ENCODE measurements at places on chromosomes 5 and 9. TPM values are rescaled to one million over a fixed set of nuclear protein-coding genes. Genes with fewer than 3 reads are reported as not detected.

GRCh38 chr5:145951071-145951470, 14.7 kb downstream of the SH3RF2 start:
- no peak for DNase-seq

GRCh38 chr5:173710528-173710927, 94.1 kb upstream of the BOD1 start:
- no peak for DNase-seq

DNA sequence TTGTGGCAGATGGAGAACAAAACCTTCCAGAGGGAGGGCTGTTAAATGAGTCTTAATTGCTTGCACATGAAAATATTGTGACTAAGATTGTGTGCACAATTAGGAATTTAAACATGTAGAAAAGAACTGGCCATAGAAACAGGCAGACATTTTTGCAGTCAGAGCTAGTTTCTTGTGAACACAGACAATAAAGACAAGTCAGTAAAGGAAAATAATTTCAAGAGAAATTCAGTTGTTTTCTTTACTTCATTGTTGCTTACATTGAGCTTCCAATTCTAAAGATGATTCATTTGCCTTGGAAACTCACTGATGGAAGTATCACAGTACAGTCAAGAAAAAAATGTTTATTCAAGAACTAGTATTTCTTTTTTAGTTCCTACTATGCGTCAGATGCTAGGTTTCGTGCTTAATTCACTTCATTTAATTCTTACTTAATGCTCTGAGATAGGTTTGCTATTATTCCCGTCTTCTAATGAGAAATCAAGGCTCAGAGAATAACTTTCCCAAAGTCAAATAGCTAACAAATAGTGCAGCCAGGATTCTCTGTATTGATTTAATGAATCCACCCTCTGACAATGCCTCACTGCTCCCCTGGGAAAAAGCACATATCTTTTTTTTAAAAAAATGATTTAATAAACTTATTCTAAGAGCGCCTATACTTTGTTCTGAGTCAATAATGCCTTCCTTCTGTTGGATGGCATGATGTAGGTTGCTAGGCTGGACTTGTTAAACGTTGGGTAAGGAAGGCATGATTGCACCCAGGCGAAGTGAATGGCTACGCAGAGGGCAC, 581.4 kb downstream of the RAB3C start:
- peak; percentile 48 for DNase-seq

DNA sequence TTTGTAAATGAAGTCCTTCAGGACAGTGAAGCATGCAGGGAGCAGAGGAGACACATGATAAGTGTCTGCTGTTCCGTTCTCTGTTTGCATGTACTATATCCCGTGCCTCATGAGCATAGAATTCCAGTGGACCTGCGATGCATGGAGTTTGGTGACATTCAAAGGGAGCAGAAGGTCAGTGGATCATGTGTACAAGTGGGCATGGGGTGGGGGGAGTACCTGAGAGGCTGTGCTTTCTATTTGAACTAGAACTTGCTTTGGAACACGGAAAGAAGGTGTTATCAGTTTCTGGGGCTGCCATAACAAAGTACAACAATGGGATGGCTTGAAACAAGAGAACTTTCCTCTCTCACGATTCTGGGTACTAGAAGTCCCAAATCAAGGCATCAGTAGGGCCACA, 5.1 kb upstream of the CCNJL start:
- no peak for DNase-seq

DNA sequence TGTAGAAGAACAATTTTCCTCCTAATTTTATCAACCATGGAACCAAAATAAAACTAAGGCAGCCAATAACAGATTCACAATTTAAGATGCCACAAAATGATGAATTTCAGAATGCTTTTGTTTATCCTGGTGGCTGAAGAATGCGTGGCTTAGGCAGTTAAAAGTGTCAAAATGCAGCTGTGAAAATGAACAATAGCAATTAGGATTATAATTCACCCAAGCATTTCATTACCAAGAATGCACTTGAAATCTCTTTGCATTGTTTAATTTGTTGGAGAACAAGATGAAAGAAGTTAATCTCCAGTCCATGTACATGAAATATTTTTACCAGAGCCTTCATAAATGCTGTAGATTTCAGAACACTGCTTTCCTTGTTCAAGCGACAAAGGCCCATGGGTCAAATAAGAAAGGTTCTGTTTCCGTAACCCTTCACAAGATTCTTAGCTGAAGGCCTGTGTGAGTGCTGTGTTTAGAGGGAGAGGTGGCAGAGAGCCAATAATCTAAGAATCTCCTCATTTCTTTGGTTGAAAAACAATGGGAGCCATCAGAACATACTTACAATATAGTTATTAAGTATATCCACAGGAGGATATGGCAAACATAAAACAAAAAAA, 39.3 kb downstream of the CLINT1 start:
- peak; percentile 64 for DNase-seq

DNA sequence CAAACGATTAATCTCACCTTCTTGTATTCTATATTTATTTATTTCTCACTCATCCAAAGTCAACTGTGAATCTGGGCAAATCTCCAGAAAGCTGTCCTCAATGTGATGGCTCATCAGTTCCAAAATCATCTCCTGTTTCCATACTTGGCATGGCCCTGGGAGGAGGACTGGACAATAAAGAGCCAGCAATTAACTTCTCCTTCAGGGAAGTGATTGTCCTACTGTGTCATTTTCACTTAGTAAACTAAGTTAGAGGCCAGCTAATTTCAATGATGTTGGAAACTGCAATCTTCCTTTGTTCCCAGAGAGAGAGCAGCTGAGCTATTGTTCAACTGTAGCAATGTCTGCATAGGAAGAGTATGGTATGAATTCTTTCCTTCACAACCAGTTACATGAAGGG, 17.5 kb downstream of the CDH12 start:
- no peak for DNase-seq

DNA sequence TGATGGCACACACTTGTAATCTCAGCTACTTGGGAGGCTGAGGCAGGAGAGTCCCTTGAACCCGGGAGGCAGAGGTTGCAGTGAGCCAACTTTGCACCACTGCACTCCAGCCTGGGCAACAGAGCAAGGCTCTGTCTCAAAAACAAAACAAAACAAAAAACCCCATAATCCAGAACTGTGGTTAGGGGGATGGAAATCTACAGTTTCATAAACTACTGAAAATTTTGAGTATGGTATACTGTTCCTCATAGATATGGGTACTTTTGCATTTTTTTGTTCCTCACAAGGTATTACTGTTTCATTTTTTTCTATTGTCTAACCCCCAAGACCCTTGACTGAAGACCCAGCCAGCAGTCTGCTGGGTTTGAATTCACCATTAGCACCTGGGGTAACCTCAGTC, 52.2 kb upstream of the MAP3K1 start:
- no peak for DNase-seq

DNA sequence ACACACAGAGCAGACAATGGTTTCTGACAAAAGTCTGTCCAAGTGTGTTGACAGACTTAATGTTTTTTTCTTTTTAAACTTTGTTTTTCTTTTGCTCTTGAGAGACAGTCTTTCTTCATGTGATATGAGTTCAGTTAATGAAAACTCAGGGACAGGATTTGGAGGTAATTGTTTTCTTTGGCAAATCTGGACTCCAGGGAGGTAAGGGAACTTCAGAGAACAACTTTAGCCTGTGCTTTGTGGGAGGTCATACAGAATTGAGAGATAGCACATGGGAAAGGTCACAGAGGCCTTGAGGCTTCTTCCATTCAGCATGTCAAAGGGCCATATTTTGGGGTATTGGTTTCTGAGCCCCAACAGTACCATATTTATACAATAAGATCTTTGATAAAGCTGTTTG, 9.3 kb downstream of the C9orf153 start:
- no peak for DNase-seq

DNA sequence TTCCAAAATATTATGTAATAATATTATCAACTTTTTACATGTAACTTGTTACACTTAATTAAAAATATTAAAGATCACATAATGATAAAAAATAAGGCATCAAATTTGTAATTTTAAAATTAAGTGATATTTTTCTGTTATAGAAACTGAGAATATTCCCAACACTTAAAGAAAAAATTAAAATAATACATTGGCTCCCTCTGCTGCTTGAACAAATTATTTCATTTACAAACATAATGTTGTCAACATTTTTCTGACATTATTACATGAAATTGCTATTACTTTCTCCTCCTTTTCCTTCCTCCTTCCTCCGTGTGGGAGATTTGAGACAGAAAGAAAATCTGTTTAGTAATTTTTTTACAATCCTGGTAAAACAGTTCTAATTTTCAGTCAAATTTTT, 42.3 kb downstream of the RNF180 start:
- DNase-seq, result no peak

- no peak for DNase-seq
These were observed 376.2 kb upstream of the CLINT1 start for GRCh38 chr5:158235159-158235547.

GRCh38 chr9:99475401-99476065, 253.5 kb downstream of the SEC61B start:
- no peak for DNase-seq

The LCN9 gene
- not detected for total RNA-seq

The LURAP1L gene
- total RNA-seq, result 21.3 TPM

The ESM1 gene
- total RNA-seq, result 4.6 TPM

The ANKRD34B gene
- total RNA-seq, result 0.10 TPM

The TMEM171 gene
- 0.49 TPM for total RNA-seq
